ENCODE measurements at places on chromosomes 5 and 9.

DNA sequence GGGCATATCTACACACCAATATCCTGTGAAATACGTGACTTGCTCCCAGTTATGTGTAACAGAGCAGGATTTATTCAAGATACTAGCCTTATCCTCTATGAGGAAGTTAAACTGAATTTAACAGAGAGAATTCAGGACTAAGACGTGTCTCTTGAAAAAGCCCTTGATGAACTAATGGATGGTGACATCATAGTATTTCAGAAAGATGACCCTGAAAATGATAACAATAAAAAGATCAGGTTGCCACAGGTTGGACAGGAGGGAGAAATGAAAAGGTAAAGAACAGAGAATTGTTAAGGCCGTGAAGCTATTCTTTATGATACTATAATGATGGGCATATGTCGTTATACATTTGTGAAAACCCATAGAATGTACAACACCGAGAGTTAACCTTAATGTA, 56.2 kb upstream of the EFNA5 start:
- no peak for DNase-seq

DNA sequence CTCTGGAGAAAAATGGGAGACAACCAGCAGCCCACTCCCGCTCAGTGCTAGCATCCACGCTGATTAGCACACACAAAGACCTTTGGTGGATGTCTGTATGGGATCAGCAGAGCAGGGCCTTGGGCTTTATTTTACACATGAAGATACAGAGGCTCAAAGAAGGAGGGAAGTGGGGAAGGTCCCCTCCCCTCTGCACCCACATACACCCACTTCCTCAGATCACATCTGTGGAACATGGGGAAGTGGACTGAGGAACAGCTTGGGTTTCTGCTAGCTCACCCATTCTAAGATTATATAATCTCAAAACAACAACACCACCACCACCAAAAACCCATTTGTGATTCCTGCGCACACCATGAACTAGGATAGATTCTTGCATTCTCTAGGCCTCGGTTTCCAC, 14.0 kb downstream of the GGTA1 start:
- peak; percentile 88 for DNase-seq

- DNase-seq, result no peak
Measured at GRCh38 chr9:79807971-79808370, 236.2 kb downstream of the TLE4 start.

- DNase-seq, result no peak
Measured at GRCh38 chr5:128220841-128221240, 137.3 kb downstream of the SLC12A2 start.

GRCh38 chr5:113510836-113511451, 2.5 kb upstream of the YTHDC2 start:
- DNase-seq, result peak; percentile 24

- peak; percentile 56 for DNase-seq
Measured at GRCh38 chr5:125152044-125152443, 405.6 kb upstream of the ZNF608 start.

DNA sequence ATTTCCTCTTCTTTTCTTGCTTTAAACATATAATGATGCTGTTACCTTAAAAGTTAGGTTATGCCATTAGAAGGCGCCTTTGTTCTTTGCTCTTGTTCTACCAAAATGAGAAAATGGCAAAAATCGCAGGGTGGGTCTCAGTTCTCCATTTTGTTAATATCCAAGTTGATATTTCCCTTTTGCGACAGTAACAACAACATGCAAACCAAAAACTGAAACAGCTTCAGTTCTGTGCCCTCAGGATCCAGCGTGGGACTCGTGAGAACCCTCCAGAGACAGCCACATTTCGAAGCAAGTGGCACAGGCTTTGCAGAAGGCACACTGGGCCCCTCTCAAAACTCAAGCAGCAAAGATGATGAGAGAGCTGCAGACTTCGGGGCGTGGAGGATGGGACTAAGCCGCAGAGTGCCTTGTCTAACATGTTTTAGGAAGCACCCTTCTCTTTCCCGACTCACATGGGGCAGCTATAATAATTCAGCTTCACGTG, 33.0 kb upstream of the LCP2 start:
- no peak for DNase-seq

Data from MV-4-11 (cell line).